ENCODE measurements at places on chromosomes 11 and 22.

GRCh38 chr22:29190051-29190450 is 15.6 kb upstream of the EMID1 start:
- no peak for DNase-seq

- DNase-seq = no peak
These were observed 64.8 kb downstream of the PHF21B start for GRCh38 chr22:44944883-44945601.

DNA sequence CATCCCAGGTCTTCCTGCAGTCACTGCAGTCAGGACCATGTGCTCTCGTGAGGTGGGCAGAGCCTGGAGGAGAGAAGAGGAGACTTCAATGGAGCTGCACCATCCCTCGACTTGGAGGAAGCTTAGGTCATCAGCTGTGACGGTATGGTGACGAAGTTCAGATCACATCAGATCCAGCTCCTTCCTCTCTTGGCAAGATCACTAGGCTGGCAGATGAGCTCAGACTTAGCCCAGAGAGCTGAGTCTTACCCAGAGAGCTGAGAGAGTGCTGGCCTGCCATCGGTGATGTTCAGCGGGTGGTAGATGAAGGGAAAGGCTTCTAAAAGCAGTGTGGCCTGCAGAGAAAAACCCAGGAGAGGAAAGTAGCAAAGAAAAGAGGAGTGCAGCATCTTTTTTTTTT is 1.8 kb upstream of the SLC15A3 start:
- DNase-seq = peak; percentile 33

- no peak for DNase-seq
These were observed 627 bp upstream of the APOA5 start for GRCh38 chr11:116792144-116792868.

DNA sequence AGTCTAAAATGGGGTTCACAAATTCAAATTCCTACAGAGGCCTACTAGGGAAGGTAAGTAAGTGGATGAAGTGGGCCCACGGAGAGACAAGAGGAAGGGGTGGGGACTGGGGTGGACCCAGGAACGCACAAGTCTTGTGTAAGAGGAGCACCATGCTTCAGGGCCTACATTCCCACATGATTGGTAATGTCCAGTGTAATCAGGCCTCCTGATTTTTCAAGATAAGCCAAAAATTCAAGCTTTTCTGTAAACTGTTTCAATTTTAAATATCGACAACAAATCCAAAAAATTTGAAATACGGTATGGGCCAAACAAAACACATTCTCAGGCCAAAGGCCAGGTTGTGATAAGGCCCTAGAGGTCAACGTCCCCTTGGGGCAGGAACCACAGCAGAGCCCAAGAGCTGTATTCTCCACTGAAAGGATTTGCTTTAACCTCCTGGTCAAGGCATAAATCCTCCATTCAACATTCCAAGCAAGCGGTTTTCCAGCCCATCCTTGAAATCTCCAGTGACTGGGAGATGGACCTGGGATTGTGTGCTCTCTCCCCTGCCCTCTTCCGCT is 116.4 kb downstream of the TRIM29 start:
- no peak for DNase-seq

- DNase-seq = peak; percentile 33
These were observed 1.5 kb downstream of the SLC43A1 start for GRCh38 chr11:57513911-57514537.

GRCh38 chr11:32002311-32002710 is 88.6 kb upstream of the RCN1 start:
- peak; percentile 42 for DNase-seq

GRCh38 chr11:90407350-90407749 is 184.5 kb upstream of the CHORDC1 start:
- no peak for DNase-seq

DNA sequence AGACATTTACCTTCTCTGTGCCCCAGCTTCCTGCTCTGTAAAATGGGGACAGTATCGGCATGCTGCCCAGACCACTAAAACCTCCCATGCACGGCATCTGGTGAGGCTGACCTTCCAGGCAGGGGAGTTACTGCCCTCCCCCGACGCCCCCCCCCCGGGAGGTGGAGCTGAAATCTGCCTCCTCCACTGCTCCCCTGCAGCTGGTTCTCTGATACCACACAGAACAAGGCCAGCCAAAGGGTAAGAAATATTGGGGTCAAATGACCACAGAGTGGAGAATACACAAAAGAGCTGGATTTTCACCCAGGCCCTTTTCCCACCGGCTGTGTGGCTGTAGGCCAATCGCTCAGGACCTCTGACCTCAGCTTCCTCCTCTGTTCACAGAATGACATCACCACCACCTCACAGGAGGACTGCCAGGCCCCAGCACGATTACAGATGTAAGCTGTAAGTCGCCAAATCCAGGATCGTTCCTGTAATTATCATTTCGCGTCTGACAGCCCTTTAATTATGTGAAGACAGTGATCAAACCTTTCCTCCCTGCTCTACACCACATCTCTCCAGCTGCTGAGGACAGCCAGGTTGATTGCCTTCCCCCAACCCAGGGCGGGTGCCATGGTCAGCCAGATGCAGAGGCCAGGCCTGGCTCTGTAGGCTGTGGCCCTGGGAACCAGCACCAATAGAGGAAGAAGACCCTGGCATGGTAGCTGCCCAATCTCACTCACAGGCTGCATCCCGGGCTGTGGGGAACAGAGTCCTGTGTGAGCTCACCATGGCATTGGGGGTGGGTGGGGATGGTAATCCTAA is 35.7 kb upstream of the KLHL35 start:
- peak; percentile 38 for DNase-seq

GRCh38 chr22:49016909-49017481 is 810.7 kb downstream of the BRD1 start:
- no peak for DNase-seq

DNA sequence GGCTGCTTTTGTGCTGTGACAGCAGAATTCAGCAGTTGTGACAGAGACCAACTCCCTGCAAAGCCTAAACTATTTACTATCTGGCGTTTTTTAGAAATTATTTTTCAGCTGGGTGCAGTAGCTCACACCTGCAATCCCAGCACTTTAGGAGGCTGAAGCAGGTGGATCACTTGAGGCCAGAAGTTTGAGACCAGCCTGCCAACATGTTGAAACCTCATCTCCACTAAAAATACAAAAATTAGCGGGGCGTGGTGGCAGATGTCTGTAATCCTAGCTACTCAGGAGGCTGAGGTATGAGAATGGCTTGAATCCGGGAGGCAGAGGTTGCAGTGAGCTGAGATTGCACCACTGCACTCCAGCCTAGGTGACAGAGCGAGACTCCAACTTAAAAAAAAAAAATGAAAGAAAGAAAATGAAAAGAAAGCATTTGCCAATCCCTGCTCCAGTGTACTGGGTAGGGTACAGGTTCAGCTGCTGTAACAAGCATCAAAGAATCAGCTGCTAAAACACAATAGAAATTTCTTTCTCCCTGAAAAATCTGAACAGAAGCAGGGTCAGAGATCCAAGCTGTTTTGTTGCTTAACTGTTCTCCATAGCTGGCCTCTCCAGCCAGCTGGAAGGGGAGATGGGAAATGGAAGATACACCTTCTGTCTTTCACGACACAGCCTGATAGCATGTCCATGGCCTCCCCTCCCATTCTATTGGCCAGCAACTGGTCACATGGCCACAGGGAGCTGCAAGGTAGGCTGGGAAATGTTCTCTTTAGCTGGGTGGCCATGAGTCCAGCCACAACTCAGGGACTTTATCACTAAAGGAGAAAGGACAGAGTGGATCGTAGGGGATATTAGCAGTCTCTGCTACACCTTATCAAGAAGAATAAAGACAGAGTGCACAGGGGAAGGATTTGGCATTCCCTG is 8.5 kb upstream of the NCF4 start:
- DNase-seq = no peak

DNA sequence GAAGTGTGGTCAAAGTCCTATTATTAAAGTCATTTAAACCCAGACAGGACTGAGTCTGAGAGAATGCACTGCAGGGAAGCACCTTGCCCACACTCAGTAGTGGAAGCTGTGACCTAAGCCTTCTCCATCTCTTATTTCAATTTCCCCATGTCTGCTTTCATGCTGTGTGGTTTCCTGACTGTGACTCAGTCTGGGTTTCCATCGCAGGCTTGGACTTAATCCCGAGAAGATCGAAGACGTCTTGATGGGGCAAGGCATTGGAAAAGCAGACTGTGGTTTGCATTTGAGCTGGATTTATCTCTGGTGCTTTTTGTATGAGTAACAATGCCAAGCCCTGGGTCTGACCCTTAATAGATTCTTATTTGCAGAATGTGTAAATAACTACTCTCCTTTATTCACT is 238.9 kb downstream of the NTM start:
- DNase-seq = peak; percentile 95

GRCh38 chr11:57458410-57459163 is 1.7 kb upstream of the RTN4RL2 start:
- no peak for DNase-seq

DNA sequence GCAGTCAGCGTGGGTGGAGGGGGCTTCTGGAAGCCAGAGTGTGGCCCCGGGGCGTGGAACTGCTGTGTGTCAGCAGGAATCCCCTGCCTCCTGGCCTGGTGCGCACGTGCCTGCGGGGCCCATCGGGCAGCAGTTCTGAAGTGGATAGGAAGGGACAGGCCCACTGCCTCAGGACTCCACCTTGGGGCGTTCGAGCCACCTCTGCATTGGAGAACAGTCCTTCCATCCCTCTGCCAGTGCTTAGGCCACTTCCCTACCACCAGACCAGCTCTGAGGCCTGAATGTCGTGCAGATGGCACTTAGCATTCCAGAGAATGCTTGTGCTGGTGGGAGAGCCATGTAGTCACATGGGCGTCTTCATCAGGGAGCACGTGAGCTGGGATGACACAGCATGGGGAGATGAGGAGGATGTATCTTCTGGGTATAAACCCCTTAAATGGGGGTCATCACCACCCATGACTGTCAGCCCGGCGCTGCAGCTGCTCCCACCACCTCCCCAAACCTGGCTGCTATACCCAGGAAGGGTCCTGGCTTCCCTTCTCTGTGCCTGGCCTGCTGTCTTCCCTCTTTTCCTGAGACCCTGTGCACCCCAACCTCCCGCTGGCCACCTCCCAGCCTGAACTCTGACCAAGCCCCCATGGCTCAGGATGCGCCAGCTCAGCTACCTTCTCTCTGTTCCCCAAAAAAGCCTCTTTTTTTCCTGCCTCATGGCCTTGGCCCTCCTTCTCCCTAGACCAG is 9.7 kb downstream of the INCENP start:
- DNase-seq = peak; percentile 32

GRCh38 chr11:78564490-78565467 is 9.9 kb downstream of the NARS2 start:
- peak; percentile 77 for DNase-seq

- peak; percentile 68 for DNase-seq
These were observed 8.6 kb downstream of the MRPL11 start for GRCh38 chr11:66429983-66430602.

- DNase-seq = no peak
These were observed 99.0 kb upstream of the LARGE1 start for GRCh38 chr22:34019190-34019845.

DNA sequence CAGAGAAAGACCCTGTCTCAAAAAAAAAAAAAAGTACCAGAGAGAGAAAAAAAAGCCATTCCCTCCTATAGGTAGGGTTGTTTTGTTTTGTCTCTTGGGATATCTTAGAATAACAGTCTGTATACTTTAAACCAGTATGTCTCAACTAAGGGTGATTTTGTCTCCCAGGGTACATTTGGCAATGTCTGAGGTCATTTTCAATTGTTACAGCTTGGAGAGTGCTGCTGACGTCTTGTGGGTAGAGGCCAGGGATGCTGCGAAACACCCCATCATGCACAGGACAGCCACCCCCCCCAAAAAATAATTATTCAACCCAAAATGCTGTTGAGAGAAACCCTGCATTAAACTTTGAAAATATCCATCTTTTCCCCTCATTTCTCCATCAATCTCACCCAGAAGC is 56.1 kb upstream of the CRTAM start:
- no peak for DNase-seq

- DNase-seq = peak; percentile 49
These were observed 16.9 kb upstream of the PEX26 start for GRCh38 chr22:18060646-18061620.

- peak; percentile 21 for DNase-seq
These were observed 1.6 kb downstream of the APOL2 start for GRCh38 chr22:36237462-36238372.

DNA sequence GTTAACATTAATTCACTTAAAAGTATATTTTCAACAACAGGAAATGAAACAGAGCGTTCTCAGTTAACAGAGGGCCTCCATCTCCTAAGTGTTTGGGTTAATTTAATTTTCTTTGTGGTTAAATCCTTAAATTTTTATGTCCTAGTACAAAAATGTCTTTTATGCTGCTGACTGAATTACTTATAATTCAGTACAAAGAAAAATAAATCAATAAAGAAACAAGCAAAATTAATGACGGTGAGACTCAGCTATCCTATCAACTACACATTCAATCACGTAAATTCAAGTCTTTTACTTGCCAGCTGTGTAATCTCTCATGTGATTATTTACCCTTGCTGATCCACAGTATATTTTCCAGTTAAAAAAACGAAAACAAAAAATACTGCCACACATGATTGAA is 81.4 kb downstream of the BBOX1 start:
- DNase-seq = no peak

GRCh38 chr11:76699451-76700091 is 29.0 kb upstream of the LRRC32 start:
- no peak for DNase-seq

DNA sequence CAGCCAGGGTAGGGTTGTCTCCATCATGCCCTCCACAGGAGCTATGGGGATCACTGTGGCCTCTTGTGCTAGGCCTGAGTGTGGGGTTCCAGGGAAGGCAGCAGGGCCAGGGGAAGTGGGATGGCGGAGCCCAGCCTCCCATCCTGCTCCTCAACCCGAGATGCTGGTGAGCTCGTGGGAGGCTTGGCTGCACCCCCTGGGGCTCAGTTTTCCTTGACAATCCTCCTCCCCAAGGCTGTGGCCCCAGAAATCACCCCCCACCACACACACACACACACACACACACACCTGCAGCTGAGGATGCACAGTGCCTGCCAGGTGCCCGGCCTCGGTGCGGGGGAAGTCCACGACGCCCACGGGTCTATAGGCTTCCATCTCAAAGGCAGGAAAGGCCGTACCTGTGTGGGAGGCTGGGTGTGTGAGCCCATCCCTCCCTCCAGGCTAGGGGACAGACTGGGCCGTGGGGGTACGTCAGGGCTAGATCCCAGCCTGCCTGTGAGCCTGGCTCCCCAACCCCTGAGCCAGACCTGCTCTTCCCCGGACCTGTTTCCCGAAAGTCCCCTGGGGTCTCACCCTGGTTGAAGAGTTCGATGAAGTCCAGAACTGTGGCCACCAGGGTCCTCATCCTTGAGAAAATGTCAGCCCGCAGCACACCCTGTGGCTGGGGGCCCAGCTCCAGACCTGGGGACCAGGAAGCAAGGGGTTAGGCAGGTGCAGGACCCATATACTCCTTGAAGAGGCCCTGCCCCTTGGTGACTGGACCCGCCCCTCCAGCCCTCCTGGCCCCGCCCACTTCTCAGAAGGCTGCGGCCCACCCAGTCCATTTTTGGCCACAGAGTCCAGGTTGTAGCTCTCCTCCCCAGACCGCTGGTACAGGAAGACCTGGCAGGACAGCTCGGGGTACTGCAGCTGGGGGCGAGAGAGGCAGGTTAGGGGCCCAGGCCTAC is 5.2 kb upstream of the TBX10 start:
- DNase-seq = no peak

DNA sequence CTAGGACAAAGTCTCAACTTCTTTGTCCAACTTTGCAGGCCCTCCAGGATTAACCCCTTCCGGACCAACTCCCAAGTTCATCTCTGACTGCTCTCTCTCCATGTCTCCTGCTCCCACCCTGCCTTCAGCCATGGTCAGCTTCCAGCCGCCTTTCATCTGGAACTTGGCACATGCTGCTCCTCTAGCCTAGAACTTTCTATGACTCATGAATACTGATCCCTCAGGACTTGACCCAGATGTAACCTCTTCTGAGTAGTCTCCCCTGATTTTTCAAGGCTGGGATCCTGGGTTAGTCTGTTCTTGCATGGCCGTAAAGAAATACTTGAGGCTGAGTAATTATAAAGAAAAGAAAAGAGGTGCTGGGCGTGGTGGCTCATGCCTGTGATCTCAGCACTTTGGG is 5.2 kb upstream of the SLC15A3 start:
- no peak for DNase-seq
